ENCODE measurements at places on chromosomes 7 and 10.

DNA sequence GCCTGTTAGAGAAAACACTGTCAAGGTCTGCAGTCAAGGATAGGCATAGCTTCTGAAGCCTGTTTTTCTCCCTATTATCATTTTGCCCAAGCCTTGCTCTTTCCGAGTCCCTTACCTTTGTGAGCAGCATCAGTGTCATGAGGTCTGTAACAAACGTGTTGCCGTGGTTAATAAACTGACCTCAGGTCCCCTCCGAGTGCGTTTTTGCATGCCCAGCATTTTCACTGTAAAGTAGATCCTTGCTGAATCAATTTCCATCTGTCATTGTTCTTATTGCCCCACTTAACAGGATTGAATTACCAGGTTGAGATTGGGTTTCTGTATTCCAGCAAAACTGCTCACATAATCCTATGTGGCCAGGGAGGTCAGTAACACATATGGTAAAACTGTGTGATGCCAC, 110.3 kb downstream of the ZNF248 start:
- DNase-seq = no peak

DNA sequence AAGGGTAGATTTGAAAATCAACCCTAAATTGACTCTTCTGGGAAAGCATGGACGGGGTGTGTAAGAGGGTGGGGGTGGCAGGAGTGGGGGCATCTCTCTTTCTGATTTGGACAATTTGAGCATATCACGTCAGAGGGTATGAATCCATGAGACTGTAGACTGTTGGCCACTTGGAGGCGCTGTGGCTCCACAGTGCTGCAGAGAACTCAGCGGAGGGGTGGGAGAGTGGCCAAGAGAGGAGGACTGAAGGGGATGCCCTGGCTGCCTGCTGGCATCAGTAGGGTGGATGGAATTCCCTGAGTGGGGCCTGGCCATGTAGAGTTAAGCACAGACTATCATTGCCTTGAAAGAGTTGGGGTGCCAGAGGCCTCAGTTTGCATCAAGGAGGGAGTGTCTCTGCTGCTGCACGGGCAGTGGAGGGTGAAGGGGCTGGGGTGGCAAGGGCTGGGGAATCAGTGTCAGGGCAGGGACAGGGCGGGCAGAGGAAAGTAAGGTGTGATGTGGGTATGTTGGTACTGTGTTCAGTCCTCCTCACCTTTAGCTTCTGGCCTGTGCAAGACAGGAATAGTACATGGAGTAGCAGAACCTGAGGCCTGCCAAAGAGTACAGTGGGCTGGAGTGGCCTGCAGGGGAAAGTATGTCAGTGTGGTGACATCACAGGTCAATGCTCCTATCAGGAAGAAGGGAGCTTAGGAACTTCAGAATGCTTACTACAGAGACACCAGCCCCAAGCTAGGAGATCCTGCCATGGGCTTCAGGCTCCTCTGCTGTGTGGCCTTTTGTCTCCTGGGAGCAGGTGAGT, 133.5 kb upstream of the PRSS58 start:
- no peak for DNase-seq

DNA sequence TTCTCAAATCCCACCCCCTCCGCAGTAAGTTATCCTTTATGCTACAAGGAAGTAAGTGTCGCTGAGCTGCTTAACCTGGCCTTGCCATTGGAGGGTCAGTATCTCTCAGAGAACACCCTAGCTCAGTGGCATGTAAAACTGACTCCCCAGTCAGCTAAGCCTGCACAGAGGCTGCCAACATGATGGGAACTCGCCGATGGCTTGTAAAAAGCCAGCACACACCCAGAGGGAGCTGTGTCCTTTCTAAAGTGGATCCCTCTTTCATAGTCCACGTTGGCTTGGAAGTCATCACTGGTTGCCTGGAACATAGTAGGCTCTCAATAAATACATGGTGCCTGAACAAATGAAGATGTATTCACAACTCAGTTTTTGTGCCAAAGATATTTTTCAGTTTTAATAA, 249.1 kb upstream of the YAE1 start:
- DNase-seq = no peak

GRCh38 chr10:91210014-91210413, 10.4 kb upstream of the PCGF5 start:
- no peak for DNase-seq

- no peak for DNase-seq
Observed at GRCh38 chr10:133044401-133044811, 43.3 kb upstream of the ADGRA1 start.

DNA sequence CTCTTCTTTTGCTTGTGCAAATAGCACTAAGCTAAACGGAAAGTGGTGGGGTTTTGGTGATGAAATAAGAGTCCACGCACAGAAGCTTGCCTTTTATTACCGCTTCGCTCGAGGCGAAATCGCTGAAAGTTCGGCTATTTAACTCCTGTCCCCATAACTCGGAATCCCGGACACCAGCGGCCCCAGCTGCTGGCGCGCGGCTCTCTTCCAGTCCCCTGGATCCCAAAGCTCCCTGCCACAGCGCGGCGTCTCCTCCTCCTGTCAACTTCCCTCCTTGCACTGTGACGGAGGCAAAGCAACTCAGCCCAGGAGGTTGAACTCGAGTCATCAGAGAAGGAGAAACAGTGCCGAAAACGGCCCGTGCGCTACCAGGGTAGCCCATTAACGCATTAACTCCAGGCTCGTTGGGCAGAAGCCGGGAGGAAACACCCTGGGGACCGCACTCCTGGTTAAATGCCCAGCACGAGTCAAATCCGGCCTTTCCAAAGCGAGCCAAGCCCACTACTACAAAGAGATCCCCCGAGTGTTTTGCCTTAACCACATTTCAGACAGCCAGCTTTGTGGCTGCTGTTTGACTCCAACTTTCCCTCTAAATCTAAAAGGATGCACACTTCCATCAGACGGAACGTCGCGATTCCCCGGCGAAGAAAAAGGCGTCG, 1.3 kb downstream of the SEMA3D start:
- DNase-seq = peak; percentile 51

GRCh38 chr10:123904834-123905409, 13.3 kb upstream of the CPXM2 start:
- DNase-seq = no peak

- no peak for DNase-seq
Observed at GRCh38 chr7:151869109-151869428, 7.8 kb downstream of the PRKAG2 start.

DNA sequence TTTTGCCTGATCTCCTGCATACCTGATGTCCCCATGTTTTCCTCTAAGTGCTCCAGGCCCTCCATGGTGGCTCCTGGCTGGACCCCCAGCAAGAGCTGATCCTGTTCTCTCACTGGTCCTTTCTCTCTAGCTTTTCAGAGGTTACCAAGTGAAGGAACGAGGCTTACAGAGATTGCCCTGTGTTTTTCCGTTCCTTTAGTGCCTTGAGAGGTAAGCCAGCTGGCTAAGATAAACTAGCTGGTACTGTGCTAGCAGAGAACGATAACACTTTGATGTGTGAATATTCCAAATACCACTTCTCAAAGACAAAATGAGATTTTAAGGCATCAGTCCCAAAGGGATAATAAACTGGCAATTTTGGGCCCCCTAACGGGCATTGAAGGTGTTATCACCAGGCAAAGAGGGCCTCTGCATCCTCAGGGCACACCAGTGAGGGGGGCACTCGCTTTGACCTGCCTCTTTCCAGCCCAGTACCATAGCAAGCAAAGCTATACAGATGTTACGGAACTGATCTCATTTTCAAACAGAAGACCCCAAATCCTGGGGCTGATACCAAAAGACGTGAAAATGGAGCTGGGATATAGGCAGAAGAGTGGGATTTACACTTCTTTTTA, 8.4 kb upstream of the CCNY start:
- no peak for DNase-seq

DNA sequence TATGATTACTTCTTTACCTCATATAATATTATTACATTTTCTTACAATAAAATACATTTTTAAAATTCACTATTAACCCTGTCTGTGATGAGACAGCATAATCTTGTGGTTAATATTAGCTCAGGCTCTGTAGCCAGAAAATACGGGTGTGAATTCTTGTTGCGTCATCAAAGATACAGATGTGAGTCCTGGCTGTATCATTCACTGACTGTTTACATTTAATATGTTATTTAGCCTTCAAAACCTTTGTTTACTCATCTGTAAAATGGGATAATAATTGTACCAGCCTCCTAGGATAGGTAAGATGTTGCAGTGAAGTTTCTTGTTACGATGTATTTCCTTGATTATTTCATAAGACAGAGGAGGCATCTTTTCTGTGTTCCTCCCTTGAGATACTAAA, 184.7 kb upstream of the PRPS1L1 start:
- no peak for DNase-seq

DNA sequence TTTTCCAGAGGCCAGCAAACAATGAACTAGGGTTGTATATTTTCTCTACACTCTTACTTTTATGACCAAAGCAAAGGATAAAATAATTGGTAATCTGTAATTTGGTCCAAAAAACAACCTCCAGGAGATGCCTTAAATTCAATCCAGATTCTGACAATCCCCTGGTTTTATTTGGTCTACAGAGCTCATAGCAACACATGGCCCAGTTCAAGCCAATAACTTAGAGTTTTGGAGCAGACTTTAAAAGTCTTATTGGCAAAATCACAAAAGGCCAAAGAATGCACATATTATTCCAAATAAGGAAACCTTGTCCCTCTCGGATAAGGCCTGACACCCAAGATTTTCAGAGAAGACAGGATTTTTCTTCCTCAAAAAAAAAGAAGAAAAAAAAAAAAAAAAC, 51.9 kb downstream of the SORBS1 start:
- no peak for DNase-seq

- no peak for DNase-seq
Observed at GRCh38 chr10:94443047-94443446, 40.7 kb downstream of the TBC1D12 start.

DNA sequence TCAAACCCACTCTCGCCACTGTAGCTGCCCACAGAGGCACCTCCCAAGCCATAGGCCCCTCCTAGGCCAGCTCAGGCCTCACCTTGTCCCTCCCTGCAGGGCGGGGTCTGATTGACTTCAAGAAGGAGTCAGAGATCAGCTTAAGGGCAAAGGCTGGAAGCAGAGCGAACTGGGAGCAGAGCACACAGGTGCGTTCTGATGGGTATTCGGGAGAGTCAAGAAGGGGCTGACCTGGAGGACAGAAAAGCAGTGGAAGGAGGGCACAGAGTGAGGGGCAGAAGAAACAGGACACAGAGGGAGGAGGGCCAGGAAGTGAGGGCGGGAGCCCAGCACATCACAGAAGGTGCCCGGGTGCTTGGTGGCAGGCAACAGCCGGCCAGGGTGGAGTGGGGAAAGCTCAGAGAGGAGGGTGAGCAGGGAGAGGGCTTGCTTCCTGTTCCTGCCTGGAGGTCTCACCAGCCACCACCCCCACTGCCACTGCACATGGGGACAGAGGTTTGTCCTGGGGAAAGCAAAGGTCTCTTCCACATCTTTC, at the start of gene AOC1:
TSS of gene AOC1 (plus strand) at position 147 of the 535 bp plus-strand sequence. CDS start 3,954 bp downstream, outside the sequence.
- no peak for DNase-seq

- no peak for DNase-seq
Observed at GRCh38 chr7:76343294-76343930, 15.4 kb downstream of the YWHAG start.

DNA sequence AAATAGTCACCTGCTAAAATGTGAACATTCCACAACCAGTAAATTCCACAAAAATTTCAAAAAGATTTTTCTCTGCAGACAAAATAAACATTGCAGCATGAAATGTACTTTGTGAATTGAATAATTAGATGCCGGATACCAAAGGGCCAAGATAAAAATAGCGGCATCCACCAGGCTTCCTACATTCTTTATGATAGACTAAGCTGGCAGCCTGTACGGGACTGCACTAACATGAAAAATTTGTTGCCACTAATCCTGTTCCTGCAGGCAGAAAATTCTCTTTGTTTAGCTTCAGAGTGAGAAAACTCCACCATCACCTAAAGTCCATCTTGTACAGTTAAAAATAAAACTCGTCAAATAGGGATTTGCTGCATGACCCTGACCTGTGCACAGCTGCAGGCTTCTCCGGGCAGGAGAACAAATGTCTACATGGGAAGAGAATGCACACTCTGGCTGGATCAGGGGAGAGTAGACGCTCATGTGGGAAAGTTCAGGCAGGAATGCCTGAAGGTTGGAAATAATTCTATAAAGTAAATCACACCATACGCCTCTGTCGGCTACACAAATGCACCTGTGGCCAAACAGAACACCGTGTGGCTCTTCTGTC, 15.6 kb upstream of the ADO start:
- no peak for DNase-seq

DNA sequence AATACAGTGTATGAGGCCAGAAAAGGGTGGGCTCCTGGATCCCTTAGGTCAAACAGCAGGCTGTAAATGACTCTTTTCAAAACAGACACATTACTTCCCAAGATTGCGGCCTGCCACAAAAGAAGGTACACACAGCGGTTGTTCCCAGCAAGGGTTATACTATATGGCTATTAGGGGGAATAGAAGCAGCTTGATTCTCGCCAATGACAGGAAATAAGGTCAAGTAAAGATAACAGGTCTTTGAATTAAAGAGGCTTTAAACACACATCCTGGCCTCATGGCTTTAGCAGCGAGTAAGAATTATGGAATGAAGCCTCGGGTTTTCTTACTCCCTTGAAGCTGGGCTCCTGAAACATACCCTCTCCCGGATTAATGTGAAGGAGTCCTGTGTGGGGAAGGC, 58.3 kb downstream of the CYP26A1 start:
- no peak for DNase-seq

DNA sequence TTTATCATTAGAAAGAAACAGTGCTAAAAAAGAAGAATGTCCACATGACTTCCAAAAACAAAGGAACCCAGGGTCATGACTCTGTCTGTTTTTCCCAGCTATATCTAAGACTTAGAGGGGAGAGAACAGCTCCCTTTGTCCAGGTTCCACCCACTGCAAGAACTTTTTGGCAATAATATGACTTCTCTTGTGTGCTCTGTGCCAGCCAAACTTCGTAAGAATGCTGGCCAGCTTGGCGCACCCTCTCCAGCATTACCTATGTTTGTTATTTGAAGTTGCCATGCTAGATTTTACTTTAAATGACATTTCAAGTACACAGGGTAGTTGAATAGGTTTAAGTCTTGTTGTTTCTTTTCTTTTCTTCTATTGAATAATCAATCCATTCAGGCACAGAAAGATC, 371.4 kb downstream of the KCNMA1 start:
- no peak for DNase-seq

DNA sequence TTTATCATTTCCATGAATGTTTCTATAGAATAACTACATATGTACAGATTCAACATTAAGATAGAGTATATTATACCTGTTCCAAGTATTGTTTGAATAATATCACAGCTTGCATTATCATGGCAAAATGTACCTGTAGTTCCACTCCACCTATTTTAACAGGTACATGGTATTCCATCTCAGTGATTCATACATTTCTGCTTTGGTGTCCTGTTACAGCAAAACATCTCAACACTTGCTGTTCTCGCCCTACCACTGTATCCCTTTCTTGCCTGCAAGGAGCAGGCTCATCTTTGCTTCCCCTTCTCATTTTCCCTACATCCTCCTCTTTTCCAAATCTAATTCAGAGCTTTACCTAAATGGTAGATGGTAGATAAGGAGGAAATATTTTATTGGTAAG, 27.1 kb upstream of the SGCE start:
- DNase-seq = no peak

DNA sequence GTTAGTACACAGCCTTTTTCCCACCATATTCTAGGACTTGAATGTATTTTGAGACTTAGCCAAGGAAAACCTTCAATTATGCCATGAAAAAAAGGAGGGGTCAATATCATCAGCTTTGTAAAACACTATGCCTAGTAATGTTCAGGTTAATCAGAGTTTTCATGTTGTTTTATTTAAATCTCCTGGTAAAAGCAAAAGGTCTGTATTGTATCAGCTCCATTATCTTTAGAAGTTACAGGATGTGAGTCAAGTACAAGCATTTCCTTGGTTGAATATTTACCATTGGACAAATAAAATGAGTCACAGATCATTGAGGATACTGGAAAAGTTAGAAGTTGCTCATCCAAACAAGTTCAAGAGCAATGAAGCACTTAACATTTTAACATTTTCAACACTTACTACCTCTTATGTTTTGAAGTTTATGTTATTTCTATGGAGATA, 89.9 kb upstream of the CAPZA2 start:
- DNase-seq = no peak

All from lower leg skin (tissue), 4 donors.